Occipital lobe (tissue), 3 donors: ENCODE measurements at places on chromosomes 7 and 10. TPM values are rescaled to one million over a fixed set of nuclear protein-coding genes. Genes with fewer than 3 reads are reported as not detected.

DNA sequence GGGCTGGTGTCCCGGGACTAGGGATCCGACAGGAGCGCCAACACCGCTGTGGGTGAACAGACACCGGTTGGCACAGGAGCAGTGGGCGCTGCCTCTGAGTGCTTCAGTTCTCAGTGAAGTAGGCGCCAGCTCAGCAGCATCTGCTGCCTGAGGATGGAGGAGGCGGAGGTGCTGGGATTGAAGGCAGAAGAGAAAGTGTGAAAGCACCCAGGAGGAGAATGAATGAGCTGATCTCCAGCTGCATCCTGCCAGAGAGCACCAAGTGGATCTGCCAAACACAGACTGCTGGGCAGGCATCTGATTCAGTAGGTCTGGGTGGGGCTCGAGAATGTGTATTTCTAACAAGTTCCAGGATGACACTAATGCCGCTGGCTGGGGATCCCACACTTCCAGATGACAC, 74.5 kb downstream of the LANCL2 start:
- DNase-seq, result peak; percentile 84

Gene RBP4
- total RNA-seq, result 1.4 TPM

DNA sequence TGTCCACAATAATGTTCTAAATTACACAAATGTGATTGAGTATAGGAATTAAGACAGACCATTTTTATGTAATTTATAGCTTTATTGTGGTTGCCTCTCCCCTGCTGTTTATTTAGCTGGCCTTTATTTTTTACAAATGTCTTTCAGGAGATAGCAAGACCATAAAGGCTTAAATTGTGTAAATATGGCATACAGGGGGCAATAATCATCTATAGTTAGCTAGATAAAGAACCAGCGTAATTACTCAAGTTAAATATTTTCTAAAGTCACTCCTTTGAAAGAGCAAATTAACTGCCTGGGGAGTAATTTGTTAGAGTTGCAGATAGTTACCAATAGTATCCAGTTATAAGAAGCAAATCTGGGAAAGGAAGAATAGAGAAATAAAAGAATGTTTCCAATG, at the start of gene MALRD1:
MALRD1 (plus strand) TSS at position 313 of the 400 bp plus-strand sequence. CDS start 138 bp downstream, outside the sequence.
- no peak for DNase-seq

GRCh38 chr7:12703881-12704280, 16.4 kb downstream of the ARL4A start:
- no peak for DNase-seq

Gene RSPH10B
- 1.6 TPM for total RNA-seq

Gene ENKUR
- total RNA-seq, result 5.0 TPM

- DNase-seq, result no peak
Measured at GRCh38 chr10:75166623-75166972, 44.0 kb upstream of the VDAC2 start.

DNA sequence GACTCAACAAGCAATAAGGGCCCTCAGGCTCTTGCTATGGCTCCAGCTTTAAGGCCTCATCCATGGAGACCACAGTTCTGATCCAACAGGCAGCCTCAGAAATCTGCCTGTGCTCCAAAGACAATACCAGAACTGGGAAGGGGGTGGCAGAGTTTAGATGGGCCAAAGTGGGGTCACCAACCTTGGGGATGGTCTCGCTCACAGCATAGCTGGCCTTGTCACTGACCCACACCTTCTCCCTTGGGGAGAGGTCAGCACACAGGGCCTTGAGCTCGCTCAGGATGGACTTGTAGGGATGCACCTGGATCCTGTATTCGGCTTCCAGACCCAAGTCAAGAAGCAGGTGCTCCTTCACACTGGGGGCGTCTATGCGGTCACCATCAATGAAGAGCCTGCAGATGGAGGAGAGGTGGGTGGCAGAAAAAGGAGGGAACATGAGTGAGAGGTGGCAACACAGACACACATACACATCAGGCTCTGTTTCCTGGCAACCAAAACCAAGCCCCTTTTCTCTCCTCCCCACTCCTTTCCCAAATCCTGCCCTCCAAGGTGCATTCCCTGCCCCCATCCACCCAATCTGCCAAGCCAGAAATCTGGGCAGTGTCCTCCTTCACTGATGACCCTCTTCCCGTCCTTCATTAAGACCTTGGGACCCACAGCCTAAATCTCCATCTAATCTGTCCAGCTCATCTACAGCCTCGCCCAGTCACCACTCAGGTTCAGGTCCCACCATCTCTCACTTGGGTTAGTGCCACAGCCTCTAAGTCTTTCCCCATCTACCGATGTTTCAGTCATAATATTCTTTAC, 40.9 kb downstream of the XPNPEP1 start:
- no peak for DNase-seq

Gene DYNC1I1
- 182 TPM for total RNA-seq

- DNase-seq, result peak; percentile 48
Measured at GRCh38 chr10:91340613-91341362, 69.4 kb upstream of the HECTD2 start.

GRCh38 chr10:61998937-61999336, 97.4 kb downstream of the ARID5B start:
- DNase-seq, result no peak

DNA sequence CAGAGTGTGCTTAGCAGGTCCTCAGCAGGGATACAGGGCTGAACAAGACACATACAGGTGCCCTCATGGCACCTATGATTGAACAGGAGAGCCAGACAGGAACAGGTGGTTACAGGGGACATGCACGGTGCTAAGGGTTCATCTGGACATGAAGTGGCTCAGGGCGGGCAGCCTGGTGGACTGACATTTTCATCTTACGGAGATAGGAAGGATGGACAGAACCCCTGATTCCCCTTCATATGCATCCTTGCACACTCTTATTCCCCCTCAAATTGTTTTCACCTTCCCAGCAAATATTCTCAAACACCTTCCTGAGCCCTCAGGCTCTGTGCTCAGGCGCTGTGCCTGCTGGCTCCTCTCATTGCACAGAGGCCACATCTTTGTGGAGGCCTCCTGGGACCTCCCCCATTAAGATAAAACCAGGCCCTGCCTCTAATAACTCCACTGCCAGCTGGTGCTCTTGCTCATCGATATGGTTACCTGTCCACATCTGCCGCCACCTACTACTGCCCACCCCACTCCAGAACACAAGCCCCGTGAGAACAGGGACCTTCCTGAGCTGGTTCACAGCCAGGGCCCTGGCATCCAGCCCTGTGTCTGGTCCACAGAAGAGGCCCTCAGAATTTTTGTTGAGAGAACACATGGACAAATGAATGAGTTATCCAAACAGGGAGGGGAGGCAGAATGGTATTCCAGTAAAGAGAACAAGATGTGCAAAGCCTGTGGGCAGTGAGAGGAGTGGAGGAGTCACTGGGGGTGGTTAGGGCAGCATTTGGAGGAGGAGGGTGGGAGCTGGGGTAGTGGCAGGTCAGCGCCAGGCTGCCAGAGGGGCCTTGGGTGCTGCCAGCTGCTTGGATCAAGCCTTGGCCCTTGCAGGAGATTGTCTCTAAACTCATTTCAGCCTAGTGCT, 68.9 kb upstream of the AQP1 start:
- no peak for DNase-seq

- DNase-seq, result no peak
Measured at GRCh38 chr7:73833251-73833919, 2.6 kb downstream of the CLDN4 start.

DNA sequence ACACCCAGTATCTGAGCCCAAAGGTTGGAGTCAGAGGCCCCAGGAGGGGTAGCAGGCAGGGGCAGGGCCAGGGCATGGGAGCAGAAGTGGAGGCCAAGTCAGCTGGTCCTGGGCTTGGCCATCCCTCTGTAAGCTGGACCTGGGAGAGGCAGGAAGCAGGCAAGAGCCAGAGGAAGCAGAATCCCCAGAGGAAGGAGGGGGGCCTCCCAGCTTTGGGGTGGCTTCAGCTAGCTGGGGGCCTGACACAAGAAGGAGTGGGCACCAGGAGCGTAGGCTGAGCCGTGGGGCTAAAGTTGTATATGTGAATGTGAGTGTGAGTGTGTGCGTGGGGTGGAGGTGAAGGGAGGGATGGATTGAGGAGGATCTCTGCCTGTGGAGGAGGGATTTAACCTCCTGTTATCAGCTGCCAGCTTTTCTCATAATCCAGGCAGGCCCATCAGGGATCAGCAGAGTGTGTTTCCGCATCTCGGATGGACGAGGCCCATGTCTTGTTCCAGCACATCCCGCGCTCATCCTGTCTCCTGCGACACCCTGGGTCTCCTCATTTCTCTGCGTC, 54.0 kb downstream of the NEURL1 start:
- no peak for DNase-seq

GRCh38 chr7:42677751-42678699, 233.8 kb downstream of the C7orf25 start:
- no peak for DNase-seq

Gene HOXA2
- not detected for total RNA-seq

GRCh38 chr7:69211739-69212138, 386.5 kb upstream of the AUTS2 start:
- no peak for DNase-seq

Gene DNAJC2
- 15.9 TPM for total RNA-seq

- no peak for DNase-seq
Measured at GRCh38 chr7:121404348-121404747, 8.2 kb upstream of the FAM3C start.

DNA sequence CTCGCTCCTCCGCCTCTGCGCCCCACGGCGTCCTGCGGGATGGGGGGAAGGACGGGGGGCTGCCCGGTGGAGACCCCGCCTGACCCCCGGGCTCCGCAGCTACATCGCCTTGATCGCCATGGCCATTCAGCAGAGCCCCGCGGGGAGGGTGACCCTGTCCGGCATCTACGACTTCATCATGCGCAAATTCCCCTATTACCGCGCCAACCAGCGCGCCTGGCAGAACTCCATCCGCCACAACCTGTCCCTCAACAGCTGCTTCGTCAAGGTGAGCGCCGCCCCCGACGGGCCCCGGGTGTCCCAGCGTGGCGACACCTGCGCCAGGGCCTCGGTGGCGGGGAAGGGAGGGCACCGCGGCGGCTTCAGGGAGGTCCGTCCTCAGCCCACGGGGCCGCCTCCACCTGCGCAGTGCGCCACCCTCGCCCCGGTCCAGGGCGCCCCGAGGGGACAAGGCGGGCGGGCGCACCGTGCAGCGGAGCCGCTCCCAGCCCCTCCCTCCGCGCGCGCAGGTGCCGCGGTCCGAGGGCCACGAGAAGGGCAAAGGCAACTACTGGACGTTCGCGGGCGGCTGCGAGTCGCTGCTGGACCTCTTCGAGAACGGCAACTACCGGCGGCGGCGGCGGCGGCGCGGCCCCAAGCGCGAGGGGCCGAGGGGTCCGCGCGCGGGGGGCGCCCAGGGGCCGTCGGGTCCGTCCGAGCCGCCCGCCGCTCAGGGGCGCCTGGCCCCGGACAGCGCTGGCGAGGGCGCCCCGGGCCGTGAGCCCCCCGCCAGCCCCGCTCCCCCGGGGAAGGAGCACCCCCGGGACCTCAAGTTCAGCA, 793 bp downstream of the FOXL3 start:
- no peak for DNase-seq

GRCh38 chr10:4057021-4057420, 272.0 kb upstream of the KLF6 start:
- no peak for DNase-seq

DNA sequence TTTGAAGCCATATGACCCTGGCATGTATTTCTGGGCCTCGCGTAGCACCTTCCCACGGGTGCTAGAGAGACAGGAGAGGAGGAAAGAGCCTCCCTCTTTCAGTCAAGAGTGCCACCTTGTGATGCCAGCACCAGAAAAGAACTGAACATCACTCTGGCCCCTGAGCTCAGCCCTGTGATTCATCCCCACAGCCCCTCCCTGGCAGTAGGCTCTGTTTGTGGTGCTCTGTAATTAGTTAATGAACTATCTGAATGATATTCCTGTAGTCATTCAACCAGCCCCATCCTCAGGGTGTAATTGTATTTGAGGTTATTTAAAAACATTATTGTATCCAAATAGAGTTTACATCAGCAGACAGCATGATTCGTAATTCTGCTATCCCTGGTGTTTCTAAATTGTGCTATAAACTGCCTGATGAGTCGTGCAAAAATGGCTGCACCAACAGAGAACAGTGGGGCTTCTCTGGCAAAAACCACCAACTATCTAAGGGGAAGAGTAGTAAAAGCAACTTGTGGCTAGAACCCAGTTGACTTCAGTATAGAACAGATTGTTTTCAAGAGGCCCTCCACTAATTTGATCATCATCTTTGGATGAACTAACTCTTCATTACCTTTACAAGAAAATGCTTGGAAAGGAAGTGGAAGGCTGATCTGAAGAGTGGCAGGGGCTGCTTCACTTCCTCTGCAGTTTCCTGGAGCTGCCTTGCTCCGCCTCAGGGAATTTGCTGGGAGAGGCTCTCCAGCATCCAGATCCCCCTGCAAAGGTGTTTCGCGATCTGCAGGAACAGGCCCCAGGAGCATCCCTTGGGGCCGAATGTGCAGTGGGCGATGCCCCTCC, 23.7 kb upstream of the TIAL1 start:
- no peak for DNase-seq

Gene SH2B2
- 11.9 TPM for total RNA-seq

DNA sequence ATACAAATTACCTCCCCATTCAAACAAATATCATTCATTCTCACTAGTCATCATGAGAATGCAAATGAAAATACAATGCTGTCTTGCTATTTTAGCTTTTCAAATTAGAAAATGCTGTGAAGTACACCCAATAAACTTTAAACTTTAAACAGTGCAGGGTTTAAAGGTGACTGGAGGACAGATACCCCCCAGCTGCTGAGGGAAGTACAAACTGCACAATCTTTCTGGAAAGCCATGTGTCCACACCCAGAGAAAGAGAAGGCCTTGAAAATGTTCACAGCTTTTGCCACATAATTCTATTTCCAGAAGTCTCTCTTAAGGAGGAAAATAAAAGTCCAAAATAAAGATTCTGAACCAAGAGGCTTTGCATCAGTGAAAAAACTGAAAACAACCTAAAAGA, 56.5 kb downstream of the PIK3AP1 start:
- no peak for DNase-seq

Gene NUTM2B
- total RNA-seq, result 2.3 TPM

Gene ELFN1
- total RNA-seq, result 9.5 TPM

- peak; percentile 74 for DNase-seq
Measured at GRCh38 chr7:67625257-67625737, 628.7 kb downstream of the TYW1 start.

DNA sequence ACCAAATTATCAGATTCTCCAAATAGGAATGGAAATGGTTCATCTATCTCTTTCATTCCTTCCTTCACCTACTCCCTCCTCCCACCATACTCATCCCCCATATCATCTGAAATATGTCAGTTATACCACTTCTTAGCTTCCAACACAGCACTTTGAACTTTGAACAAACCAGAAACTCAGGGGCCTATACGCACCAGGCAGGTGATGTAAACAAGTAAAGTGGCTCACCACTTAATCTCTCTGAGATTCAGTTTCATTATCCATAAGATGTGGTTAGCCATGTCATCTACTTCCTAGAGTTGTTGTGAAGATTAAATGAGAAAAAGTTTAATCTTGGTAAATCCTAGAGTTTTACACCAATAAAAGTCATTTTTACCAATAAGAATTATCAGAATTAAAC, 65.9 kb upstream of the LRRN3 start:
- no peak for DNase-seq

DNA sequence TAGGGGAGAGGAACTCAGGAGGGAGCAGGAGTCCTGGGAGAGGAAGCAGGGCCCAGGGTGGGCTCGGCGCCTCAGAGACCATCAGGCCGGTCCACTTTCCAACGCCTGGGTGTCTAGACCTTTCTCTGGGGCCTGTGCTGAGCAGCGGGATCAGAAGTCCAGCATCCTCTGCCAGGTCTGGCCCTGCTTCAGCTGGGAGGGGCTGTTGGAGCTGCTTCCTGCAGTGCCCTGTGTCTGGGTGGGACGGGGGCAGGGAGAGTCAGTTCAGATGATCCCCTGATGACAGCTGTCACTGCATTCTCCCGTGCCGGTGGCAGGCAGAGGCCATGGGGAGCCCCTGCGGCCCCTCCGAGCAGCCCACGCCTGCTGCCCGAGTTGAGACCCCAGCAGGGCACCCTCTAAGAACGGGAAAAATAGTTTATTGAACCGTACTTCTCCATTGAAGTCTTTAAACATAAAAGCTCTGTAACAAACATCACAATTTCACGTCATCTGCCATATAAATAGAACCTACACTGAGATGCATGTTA, 23.3 kb downstream of the AP5Z1 start:
- no peak for DNase-seq
